ENCODE measurements at places on chromosomes 4 and X.

DNA sequence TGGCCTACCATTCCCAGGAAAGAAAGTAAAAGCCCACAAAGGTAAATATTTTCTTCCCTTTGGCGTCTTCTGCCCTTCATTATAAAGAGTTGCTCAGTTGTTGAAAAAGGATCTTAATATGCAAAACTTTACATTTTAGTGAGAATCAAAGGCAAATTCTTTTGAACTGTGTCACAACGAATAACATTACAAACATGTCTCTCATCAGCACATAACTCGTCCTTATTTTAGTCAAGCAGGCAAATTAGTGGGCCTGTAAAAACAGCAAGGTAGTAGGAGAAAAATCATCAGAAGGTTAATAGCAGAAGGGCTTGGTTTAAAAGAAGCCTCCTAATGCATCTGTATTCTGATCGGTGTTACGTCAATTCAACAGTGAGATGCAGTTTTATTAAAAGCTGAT lies 647.3 kb upstream of the DIPK2B start:
- DNase-seq: no peak

DNA sequence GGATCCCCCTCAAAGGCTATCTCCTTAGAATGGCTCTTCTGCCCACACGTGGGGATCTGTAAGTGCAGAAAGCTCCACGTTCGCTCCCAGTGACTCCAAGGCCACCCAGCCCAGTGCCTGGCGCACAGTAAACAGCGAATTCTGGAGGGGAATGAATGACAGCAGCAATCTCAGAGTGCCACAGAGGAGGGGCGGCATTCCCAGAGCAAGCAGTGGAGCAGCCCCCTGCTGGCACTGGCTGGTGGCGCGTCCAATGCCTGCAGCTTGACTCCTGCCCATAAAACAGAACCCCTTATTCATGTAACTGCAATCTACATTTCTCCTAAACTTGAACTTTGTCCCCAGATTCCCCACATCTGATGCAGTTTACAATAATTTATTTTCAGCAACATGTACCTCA lies 6.9 kb upstream of the HELT start:
- DNase-seq: no peak

GRCh38 chr4:161254375-161254774 lies 909.4 kb downstream of the FSTL5 start:
- DNase-seq: no peak

GRCh38 chr4:152460488-152460887 lies 75.4 kb downstream of the FBXW7 start:
- no peak for DNase-seq

- DNase-seq: no peak
Observed at GRCh38 chr4:84479663-84480062, 19.4 kb downstream of the NKX6-1 start.

Measured in cortex of kidney (tissue), 1 donor.